Panc1 (cell line): ENCODE measurements at places on chromosomes 3 and 15. TPM values are rescaled to one million over a fixed set of nuclear protein-coding genes. Genes with fewer than 3 reads are reported as not detected.

- H3K27ac ChIP-seq = no peak overlapping the region
- no peaks in the 10 kb centered on the region for H3K27me3 ChIP-seq
- no peaks in the 10 kb centered on the region for H3K36me3 ChIP-seq
- no peak for DNase-seq
- peaks cover 24% of the 10 kb centered on the region for H3K4me1 ChIP-seq
Observed at GRCh38 chr15:89136818-89137772, 48.8 kb downstream of the ABHD2 start.

DNA sequence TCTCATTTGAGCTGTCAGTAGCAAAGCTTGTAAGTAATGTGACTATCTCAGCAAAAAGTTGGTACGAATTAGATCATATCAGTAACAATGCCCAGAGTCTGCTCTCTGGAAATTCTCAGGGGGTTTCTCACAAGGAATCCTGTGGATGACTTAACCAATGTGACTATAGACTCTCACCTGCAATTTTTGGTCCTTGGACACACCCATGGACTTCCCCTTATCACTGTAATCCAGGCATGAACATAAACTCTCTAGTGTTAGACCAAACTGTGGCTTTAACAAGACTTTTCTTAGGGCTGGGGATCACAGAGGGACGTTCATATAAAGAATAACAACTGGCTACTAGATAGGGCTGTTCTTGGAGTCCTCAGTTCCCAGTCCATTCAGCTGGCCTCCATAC, 3.9 kb upstream of the ZNF80 start:
- H3K36me3 ChIP-seq = no peaks in the 10 kb centered on the region
- no peaks in the 10 kb centered on the region for H3K27me3 ChIP-seq
- no peaks in the 10 kb centered on the region for H3K4me1 ChIP-seq
- no peak for DNase-seq
- no peak overlapping the region for H3K4me3 ChIP-seq

DNA sequence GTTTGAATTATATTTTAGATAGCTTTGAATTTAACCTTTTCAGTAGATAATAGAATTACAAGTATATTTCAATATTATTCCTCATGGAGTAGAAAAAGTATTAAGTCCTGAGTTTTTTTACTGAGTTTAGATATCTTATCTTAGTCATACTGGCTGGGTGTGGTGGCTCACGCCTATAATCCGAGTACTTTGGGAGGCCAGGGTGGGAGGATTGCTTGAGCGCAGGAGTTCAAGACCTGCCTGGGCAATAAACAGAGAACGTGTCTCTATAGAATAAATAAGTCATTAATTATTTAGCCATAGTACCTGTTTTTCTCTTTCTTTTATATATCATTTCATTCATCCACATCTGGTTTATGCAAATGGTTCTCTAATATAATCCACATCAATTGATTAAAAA, 9.9 kb downstream of the RAP2B start:
- H3K4me3 ChIP-seq = no peak overlapping the region
- H3K27ac ChIP-seq = no peak overlapping the region
- H3K36me3 ChIP-seq = no peaks in the 10 kb centered on the region
- H3K27me3 ChIP-seq = no peaks in the 10 kb centered on the region
- H3K4me1 ChIP-seq = no peaks in the 10 kb centered on the region

- no peaks in the 10 kb centered on the region for H3K36me3 ChIP-seq
- peak; percentile 98 for DNase-seq
- H3K4me1 ChIP-seq = peaks cover 51% of the 10 kb centered on the region
- no peaks in the 10 kb centered on the region for H3K27me3 ChIP-seq
- no peak overlapping the region for H3K4me3 ChIP-seq
Observed at GRCh38 chr3:125062904-125063618, 7.3 kb upstream of the HEG1 start.

DNA sequence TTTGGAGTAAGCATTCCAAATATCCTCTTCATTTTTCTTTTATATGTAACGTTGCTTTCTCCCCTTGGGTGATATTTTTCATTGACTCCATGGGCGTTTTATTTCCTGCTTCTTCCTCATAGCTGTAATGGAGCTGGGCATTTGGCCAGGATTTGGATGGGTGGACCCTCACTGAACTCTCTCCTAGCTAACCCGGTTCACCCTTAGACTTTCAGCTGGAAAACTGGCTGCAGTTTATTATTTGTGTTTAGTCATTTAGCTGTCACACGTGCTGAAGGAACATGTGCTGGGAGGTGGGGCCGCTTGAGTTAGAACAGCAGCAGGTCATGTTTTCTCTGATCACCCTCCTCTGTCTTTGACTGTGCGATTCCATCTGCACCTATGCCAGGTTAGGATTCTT, 407.6 kb downstream of the ZIC1 start:
- H3K36me3 ChIP-seq = no peaks in the 10 kb centered on the region
- DNase-seq = no peak
- no peaks in the 10 kb centered on the region for H3K27me3 ChIP-seq
- H3K4me1 ChIP-seq = no peaks in the 10 kb centered on the region
- no peak overlapping the region for H3K27ac ChIP-seq
- no peak overlapping the region for H3K4me3 ChIP-seq

The PCCB gene
- total RNA-seq = 63.4 TPM

The GHSR gene
- not detected for total RNA-seq

The PLA2G4E gene
- total RNA-seq = not detected

The GUCA1C gene
- total RNA-seq = not detected
